ENCODE measurements at places on chromosomes 12 and 14. TPM values are rescaled to one million over a fixed set of nuclear protein-coding genes. Genes with fewer than 3 reads are reported as not detected.

DNA sequence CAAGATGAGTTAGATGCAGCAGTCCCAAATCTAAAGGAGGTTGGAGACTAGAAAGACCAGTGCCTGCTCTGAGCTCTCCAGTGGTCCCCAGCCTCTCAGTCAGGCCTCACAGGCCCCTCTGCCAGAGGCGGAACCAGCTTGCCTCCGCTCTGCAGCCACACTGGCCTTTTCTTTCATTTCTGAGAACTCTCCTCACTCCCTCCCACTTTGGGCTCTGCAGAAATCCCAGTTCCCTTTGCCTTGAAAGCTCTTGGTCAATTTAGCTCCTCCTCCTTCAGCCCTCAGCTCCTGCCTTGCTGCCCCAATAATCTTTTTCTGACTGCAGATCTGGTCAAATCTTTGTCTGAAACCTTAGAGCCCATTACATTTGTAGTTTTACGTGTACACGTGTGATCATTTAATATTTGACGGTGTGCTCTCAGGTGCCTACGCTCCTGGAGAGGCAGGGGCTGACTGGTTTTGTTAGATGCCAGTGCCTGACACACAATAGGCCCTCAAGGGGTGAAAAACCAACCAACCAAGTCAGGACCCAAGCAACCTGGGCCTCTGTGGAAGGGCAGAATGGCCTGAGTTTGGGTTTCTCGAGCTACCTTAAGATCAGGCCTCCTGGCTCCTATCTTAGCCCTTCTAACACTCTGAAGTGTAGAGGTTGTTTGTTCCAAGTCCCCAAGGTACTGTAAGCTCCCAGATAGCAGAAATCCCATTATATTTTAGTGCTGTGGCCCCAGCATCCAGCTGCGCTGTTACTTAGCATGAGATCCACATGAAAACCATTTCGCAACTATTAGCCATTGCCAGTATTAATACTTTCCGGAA, 1.1 kb upstream of the NUDT4 start:
- no peak for DNase-seq

GRCh38 chr12:55499231-55499630, 7.1 kb downstream of the OR6C68 start:
- DNase-seq = no peak

- DNase-seq = no peak
Measured at GRCh38 chr12:111664961-111665865, 20.5 kb downstream of the BRAP start.

- no peak for DNase-seq
Measured at GRCh38 chr12:104720339-104721038, 237.6 kb downstream of the SLC41A2 start.

GRCh38 chr12:753611-754472, 1.5 kb downstream of the WNK1 start:
- DNase-seq = no peak

DNA sequence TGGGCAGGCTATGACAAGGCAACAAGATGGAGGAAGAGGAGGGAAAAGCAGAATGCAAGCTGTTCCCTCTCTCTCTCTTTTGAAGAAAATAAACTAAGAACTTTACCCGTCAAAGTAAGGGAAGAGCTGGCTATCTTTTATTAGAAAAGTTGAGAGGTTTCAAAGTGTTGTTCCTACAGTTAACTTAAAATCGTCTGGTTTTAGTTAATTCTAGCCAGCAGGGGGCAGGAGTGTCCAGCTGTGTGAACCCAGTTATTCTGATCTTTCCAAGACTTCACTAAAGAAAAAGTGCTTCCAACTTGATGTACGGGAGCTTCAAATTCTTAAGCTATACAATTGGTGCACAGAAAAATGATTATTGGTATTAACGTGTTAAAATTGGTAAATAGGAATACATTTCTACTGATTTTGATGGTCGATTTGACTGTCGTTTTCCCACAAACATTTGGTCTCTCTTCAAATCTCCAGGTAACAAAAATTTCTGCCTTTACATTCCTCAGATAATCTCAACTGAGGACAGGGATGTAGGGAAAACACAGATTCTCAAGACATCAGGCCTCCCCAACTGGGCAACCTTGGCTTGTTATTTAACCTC, 28.4 kb upstream of the MON2 start:
- no peak for DNase-seq

GRCh38 chr14:93232159-93232558, 25.1 kb downstream of the UBR7 start:
- DNase-seq = no peak

DNA sequence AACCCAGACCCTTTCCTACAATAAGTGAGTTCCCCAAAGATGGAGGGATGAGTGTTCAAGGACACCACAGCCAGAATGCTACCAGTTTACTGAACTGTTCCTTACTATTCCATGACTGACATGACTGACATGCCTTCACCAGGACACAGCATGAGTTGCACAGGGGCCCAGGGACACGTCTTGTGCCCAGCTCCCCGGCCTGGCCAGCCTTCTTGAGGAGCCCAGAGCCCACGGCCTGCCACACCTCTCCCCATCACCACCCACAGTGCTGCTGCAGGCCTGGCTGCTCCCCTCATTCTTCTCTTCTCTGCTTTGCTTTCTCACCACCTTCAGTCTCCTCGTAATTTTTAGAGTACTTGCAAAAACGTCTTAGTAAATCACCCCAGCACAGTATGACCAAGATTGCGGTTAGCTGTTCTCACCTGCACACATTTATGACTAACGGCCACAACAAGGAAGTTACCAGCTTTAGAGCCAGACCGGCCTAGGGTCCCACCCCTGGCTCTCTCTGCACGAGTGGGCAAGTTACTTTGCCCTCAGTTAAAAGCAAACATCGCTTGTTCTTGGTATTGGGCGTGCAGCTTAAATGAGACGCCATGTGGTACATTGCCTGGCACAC, 18.5 kb downstream of the PPP2R5E start:
- no peak for DNase-seq

GRCh38 chr14:26056036-26056616, 541.7 kb downstream of the NOVA1 start:
- no peak for DNase-seq

- no peak for DNase-seq
Measured at GRCh38 chr14:73695997-73696396, 18.2 kb downstream of the PNMA1 start.

DNA sequence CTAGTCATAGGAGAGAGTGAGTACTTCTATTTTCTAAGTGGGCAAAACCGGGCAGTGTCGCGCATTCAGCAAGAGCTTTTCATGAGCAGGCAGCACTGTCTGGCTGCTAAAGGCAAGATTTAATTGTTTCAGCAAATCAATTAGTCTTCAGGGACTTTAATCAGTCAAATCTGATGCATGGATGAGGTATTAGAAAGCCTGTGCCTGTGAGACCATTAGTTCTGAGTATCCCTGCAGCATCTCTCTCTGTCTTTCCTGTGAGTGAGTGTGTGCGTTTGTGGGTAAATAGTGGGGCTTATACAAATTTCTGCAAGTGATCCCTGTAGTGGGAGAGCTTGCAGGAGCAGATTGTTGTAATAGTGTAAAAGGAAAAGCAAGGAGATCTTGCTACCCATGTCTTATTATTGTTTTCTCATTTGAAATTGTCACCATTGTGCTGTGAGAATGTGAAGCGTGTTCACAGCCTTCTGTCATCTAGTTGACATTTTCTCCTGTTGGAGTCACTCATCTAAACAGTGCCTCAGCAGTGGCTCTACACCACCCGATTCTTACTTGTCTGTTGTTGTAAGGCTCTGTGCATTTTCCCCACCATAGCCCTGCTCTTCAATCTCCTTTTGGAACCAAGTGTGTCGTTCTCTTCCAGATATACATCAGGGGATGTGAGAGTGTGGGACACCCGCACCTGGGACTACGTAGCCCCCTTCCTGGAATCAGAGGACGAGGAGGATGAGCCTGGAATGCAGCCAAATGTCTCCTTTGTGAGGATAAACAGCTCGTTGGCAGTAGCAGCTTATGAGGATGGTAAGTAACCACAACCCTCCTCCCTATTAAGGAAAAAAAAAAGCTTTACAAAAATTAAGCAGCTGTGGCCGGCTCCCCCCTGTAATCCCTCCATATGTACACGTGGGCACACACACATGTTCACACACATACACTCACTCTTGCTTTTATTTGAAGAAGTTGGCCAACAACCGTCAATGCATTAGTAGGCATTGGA, 53.6 kb downstream of the FBXW8 start:
- no peak for DNase-seq

- DNase-seq = no peak
Measured at GRCh38 chr14:79502751-79503148, 708.6 kb downstream of the DIO2 start.

AQP2 gene
- total RNA-seq = not detected

SMIM10L1 gene
- 9.6 TPM for total RNA-seq

SARNP gene
- 45.7 TPM for total RNA-seq

CCDC197 gene
- total RNA-seq = not detected

LTB4R gene
- total RNA-seq = 5.0 TPM
